ENCODE measurements at places on chromosomes 16 and 17. TPM values are rescaled to one million over a fixed set of nuclear protein-coding genes. Genes with fewer than 3 reads are reported as not detected.

Gene SOST
- not detected for total RNA-seq

Gene TBC1D3C
- not detected for total RNA-seq

Gene UTP4
- 22.6 TPM for total RNA-seq

Gene FAM222B
- total RNA-seq, result 1.7 TPM

Gene STX1B
- under 0.01 TPM for total RNA-seq

Gene ZNF232
- 13.3 TPM for total RNA-seq

Gene CD19
- not detected for total RNA-seq

Gene TVP23A
- total RNA-seq, result not detected

Gene VMO1
- total RNA-seq, result 1.00 TPM

Gene GAST
- not detected for total RNA-seq

Gene MEOX1
- total RNA-seq, result not detected

Gene MRPL27
- 36.1 TPM for total RNA-seq

Gene TUFM
- 112 TPM for total RNA-seq

Gene DBNDD1
- total RNA-seq, result 5.1 TPM

Gene CCL7
- not detected for total RNA-seq

Gene SLC13A5
- 2.1 TPM for total RNA-seq

Gene PRAC1
- total RNA-seq, result not detected
